Activated T-cell treated with anti-CD3 and anti-CD28 coated beads, Interleukin-2, amount 50 U/mL, for 4 hours (primary cell): ENCODE measurements at places on chromosomes 5 and 9. TPM values are rescaled to one million over a fixed set of nuclear protein-coding genes. Genes with fewer than 3 reads are reported as not detected.

DNA sequence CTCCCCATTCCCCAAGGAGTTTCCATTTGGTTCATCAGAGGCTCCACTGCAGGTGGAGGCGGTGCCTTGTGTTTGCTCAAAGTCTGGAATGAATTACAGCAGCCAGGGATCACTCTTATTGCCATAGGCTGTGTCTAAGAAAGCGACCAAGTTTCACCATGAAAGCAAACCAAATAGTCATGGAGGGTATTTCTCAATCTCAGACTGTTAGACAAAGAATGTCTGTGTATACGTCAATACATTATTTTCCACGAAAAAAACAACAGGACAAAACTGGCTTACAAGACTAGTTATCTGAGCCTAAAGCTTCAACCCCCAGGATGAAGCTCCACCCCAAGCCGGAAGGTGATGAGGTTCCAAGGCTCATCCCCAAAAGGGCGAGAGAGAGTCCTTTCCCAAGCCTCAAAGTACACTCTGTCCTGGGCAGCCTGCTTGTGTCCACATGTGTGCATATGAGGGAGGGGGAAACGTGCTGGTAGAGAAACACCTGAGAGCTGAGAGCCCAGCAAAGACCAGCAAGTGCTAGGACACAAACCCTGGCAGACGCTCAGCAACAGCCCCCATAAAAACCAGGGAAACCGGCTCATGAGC, 4.3 kb downstream of the B4GALT1 start:
- DNase-seq = no peak

GRCh38 chr5:180049185-180049548, 22.4 kb downstream of the RNF130 start:
- no peak for DNase-seq

Gene BSPRY
- 0.87 TPM for total RNA-seq

Gene TIMD4
- 1.4 TPM for total RNA-seq

Gene PLPP7
- not detected for total RNA-seq

Gene SAPCD2
- 3.6 TPM for total RNA-seq

- DNase-seq = no peak
These were observed 59.0 kb upstream of the ZBTB43 start for GRCh38 chr9:126745574-126746411.

Gene C9
- 0.24 TPM for total RNA-seq
